Temporal lobe (tissue), 4 donors: ENCODE measurements at places on chromosomes 13 and 19. TPM values are rescaled to one million over a fixed set of nuclear protein-coding genes. Genes with fewer than 3 reads are reported as not detected.

ADAMTS10 gene
- total RNA-seq: 31.2 TPM

PDX1 gene
- not detected for total RNA-seq

CGB5 gene
- total RNA-seq: not detected

MAMSTR gene
- 0.74 TPM for total RNA-seq

ERICH6B gene
- total RNA-seq: 0.25 TPM

CLDN10 gene
- total RNA-seq: 3.7 TPM

ZNF799 gene
- total RNA-seq: 6.4 TPM

ACER1 gene
- total RNA-seq: not detected
